H4 (cell line): ENCODE measurements at places on chromosomes 11 and 22. TPM values are rescaled to one million over a fixed set of nuclear protein-coding genes. Genes with fewer than 3 reads are reported as not detected.

- DNase-seq, result no peak
These were observed 42.8 kb upstream of the SLC37A2 start for GRCh38 chr11:125020342-125020741.

DNA sequence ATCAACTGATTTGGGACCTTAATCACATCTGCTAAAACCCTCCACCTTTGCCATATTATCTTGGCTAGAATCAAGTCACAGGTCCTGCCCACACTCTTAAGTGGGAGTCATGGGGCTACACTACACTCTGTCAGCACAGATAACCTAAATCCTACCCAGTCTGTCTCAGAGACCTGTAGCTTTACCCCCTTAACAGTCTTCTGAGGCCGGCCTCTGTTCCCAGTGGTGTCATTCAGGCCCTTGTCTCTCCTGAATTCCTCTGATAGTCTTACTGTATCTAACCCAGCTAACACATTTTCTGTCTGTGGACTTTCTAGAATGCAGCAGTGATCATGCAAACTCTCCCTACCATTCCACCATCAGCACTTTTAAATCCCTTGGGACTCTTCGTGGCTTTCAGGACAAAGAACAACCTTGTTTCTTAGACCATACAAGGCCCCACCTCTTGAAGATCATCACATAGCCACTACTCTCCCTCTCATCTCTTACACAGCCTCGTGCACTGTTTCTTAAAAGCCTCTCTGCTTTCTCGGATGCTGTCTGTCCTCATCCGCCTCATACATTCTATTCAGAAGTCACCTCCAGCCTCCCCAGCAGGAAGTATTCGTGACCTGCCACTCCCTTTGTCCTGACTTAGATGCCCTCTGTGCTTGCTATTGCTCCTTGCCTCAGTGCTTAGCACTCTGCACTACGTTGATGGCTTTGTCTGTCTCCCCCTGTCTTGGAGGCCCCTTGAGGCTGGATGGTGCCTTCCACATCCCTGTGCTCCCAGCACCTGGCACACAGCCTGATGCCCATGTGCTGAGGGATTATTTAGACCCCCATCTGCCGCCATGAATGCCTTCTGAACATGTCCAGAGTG, 57.9 kb downstream of the PANX1 start:
- no peak for DNase-seq

- no peak for DNase-seq
These were observed 463.1 kb upstream of the FAT3 start for GRCh38 chr11:91761406-91762025.

DNA sequence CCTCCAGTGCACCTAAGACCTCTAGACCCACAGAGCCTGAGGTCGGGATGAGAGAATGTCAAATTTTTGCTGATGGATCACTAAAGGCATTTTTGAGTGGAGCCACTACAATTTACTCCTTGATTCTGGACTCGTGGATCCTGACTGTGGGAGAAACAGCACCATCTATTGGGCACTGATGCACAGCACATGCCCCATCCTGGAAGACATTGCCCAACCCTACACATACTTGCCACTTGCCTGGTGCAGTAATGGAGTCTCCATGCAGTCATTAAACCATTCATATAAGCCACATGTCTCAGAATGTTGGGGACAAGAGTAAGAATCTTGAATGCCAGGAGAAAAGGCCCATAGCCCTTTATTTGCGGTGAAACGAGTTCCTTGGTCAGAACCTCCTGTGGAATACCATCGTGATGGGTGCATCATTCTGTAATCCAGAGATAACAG, 103.9 kb downstream of the GGTLC2 start:
- peak; percentile 34 for DNase-seq

DNA sequence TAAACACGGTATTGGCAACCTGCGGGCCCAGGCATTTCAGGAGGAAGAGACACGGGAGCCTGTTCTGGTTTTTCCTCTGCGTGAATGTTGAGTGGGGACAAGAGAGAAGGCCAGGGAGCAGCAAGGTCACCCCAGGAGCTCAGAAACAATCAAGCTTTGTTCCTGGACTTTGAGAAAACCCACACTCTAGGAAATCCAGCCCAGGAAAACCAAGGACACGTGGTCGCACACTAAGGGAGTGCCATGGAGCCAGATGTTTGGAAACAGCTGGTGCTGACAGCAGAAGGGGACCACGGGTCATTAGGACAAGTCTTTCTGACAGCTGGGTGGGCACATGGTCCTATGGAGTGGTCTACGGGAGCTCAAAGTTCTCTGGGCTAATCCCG, 44.1 kb downstream of the MYH9 start:
- no peak for DNase-seq

- DNase-seq, result no peak
These were observed 39.3 kb downstream of the DUSP8 start for GRCh38 chr11:1532606-1533341.

- DNase-seq, result peak; percentile 88
These were observed 21.7 kb upstream of the HSPA8 start for GRCh38 chr11:123083623-123084029.

DNA sequence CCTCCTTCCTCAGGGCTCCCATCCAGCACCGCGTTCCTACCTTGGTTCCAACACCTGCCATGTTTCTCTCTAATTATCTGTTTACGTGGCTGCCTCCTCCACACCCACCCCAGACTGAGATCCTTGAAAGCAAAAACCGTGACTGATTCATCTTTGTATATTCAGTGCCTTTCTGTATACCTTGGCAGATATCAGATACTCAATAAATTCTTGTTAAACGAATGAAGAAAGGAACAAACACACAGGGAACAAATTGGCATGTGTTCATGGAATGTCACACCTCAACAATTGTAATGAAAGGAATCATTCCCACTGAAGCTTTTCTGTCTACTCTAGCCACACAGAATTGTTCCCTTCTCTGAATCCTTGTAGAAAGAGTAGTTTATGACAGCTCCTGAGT, 20.4 kb upstream of the LRRC55 start:
- no peak for DNase-seq

DNA sequence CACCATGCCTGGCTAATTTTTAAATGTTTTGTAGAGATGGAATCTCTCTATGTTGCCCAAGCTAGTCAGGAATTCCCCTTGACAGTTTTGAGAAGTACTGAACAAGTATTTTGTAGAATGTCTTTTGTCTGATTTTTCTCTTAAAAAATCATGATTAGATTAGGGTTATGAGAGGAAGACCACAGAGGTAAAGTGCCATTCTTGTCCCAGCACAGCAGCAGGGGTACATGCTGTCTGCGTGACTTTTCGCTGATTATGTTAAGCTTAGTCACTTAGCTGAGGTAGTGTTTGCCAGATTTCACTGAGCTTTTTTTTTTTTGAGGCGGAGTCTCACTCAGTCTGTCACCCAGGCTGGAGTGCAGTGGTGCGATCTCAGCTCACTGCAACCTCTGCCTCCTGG, 13.6 kb upstream of the NUP160 start:
- peak; percentile 87 for DNase-seq

DNA sequence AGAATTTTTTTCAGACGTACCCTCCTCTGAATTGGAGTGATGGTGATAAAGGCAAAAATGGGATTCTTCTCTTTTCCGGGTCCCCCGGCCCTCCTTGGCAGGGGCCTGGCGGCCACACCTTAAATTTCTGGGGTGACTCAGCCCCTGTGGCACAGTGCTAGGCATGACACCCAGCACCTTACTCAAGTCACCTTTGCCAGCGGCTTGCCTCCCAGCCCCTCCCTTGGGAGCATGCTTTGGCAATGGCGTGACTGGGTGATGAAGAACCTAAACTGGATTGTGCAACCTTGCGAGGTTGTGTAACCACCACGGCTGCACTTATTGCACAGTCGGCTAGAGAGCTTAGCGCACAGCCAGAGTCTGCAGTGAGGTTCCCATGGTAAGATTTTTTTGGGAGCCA, 16.2 kb upstream of the LDLRAD3 start:
- DNase-seq, result peak; percentile 80

GRCh38 chr11:107998761-107999160, 9.9 kb upstream of the CUL5 start:
- DNase-seq, result no peak

DNA sequence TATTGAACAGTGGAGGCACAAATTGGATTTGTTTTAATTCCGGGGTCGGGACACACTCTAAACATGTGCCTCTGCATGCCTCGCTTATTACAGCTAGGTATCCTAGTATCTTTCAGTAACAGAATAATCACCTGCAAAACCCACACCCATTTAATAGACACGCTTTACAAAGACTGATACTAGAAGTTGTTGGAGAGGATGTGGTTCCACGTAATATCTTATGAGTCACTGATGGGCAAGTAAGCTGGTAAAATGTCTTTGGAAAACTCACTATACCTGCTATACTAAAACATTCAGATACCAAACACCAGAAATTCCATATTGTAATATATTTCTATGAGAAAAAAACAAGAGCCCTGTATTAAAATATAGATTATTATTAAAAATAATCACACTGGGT, 84.0 kb downstream of the GGTLC2 start:
- DNase-seq, result peak; percentile 13

GRCh38 chr11:3201112-3201581, 17.5 kb downstream of the MRGPRG start:
- DNase-seq, result no peak

GRCh38 chr11:116857936-116858335, 20.5 kb upstream of the APOA1 start:
- DNase-seq, result no peak

GRCh38 chr11:13134886-13135285, 125.8 kb downstream of the RASSF10 start:
- peak; percentile 57 for DNase-seq

- DNase-seq, result no peak
These were observed 34.1 kb upstream of the TOLLIP start for GRCh38 chr11:1343391-1344055.

- no peak for DNase-seq
These were observed 35.6 kb downstream of the RNF169 start for GRCh38 chr11:74784234-74784633.

GRCh38 chr11:104655066-104655465, 243.2 kb downstream of the CASP12 start:
- no peak for DNase-seq

DNA sequence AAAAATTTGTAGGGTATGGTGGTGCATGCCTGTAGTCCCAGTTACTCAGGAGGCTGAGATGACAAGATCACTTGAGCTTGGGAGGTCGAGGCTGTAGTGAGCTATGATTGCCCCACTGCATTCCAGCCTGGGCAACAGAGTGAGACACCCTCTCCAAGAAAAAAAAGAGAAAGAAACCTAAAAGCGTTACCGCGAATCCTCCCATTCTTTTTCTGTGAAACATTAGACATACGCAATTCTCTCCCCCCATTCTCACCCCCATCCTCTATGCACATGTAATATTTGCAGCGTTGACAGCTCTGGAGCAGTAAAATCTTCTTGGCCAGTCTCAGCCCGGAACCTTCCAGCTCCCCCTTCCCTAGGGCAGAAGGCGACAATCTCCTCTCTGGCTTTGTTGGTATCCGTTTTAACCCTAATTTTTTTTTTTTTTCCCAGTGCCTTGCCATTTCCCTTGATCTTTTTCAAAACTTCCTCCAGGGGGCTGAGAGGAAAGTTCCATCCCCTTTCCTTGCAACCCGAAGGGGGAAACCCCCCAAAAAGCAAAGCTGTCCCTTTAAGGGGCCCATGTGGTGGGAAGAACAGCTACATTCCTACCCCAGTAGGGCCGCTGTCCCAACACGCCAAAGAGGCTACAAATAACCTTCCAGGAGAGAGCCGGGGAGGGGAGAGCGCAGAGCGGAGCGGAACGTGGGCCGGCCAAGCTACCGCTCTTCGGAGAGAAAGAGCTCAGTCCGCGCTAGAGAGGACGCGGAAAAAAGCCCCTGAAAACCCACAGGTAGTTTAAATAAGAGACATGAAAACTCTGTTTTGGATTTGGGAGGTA, 1.9 kb downstream of the LRP4 start:
- no peak for DNase-seq

DNA sequence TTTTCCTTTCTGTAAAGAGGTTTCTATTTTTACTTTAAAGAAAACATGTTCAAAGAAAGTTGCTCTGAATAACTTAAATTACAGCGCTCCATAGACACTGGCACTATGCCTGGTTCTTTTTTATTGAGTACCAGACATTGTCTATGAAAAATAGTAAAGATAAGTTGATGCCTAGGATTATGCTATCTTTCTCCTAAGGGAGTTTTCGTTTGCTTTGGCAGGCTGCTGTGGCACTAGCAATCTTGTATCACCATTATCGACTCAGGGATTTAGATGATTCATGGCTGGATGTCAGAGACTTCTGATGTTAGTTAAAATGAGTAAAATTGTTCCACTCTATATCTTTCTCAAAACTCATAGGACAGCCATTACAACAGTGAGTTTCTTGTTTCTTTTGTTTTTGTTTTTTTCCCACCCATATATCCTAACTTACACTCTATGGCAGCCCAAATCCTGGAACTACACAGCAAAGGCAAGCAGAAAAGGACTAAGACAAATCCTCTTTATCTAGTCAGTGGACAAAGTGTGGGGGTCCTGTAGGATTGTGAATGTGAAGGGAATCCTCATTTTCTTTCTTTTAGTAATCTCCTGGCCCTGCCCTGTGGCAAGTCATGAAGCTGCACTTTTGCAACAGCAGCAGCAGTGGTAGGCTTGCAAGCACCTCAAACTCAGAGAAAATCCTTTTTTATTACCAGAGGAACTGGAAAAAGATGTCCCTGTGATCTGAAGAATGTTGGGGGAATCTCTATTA, 20.7 kb downstream of the SLN start:
- DNase-seq, result no peak

DNA sequence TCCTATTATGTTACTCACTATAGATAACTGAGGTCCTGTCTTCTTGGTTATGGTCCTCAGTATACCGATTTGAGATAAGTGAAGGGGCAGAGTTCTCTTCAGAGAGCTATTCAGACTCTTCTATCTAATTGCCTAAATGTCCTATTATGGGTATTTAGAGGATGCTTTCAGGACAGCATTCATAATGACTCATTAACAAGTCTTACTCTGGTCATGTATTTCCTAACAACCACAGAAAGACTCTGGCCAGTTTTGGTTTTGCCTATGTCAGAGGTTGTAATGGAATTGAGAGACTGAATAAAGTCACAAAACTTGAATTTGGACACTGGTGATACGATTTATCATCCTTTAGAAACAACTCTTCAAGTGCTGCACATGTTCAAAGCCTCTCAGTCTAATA, 1233.0 kb downstream of the JRKL start:
- DNase-seq, result no peak

GRCh38 chr11:103294516-103294915, 185.3 kb downstream of the DYNC2H1 start:
- no peak for DNase-seq

- no peak for DNase-seq
These were observed 14.8 kb downstream of the COMMD9 start for GRCh38 chr11:36274414-36274813.

GRCh38 chr11:62513626-62514025, 33.0 kb downstream of the AHNAK start:
- DNase-seq, result no peak

POTEH gene
- total RNA-seq, result 0.12 and 1.2 TPM in 2 replicates

LRRC4C gene
- total RNA-seq, result 4.8 and 6.2 TPM in 2 replicates

ACTN3 gene
- not detected in 2 replicates for total RNA-seq

INSC gene
- total RNA-seq, result 0.23 TPM in 1 of 2 replicates, not detected in the other

OR5A1 gene
- not detected in 2 replicates for total RNA-seq

TFIP11 gene
- total RNA-seq, result 13.8 and 15.4 TPM in 2 replicates

MED19 gene
- total RNA-seq, result 25.3 and 29.7 TPM in 2 replicates

PHLDA2 gene
- 11.7 and 15.2 TPM in 2 replicates for total RNA-seq

F2 gene
- total RNA-seq, result 0.23 TPM in 1 of 2 replicates, not detected in the other
